ENCODE measurements at places on chromosomes 5 and 9. TPM values are rescaled to one million over a fixed set of nuclear protein-coding genes. Genes with fewer than 3 reads are reported as not detected.

The SPINK4 gene
- total RNA-seq, result not detected

The TPD52L3 gene
- total RNA-seq, result not detected

The BHMT2 gene
- not detected for total RNA-seq

The PFN3 gene
- total RNA-seq, result not detected

The CTSV gene
- 0.28 TPM for total RNA-seq

The ACTBL2 gene
- total RNA-seq, result not detected

The PGGT1B gene
- 44.0 TPM for total RNA-seq

The TMEM215 gene
- total RNA-seq, result not detected

The GPR151 gene
- total RNA-seq, result not detected

The PCDHB13 gene
- not detected for total RNA-seq

The TNC gene
- 1.2 TPM for total RNA-seq

The FAM78A gene
- 44.4 TPM for total RNA-seq

The UHRF2 gene
- 50.8 TPM for total RNA-seq

The ANAPC2 gene
- 50.2 TPM for total RNA-seq

The PCDHA11 gene
- total RNA-seq, result not detected

The SPATA31D4 gene
- not detected for total RNA-seq

The LAMC3 gene
- 0.07 TPM for total RNA-seq

The PCA3 gene
- total RNA-seq, result not detected

The C5orf46 gene
- total RNA-seq, result not detected

The HTR1A gene
- total RNA-seq, result not detected

The AMBP gene
- total RNA-seq, result not detected

The NDUFAF2 gene
- 43.9 TPM for total RNA-seq
